ENCODE measurements at places on chromosomes 4 and X.
A peak's percentile ranks its signal among the peaks of the same experiment; 100 is the strongest.

DNA sequence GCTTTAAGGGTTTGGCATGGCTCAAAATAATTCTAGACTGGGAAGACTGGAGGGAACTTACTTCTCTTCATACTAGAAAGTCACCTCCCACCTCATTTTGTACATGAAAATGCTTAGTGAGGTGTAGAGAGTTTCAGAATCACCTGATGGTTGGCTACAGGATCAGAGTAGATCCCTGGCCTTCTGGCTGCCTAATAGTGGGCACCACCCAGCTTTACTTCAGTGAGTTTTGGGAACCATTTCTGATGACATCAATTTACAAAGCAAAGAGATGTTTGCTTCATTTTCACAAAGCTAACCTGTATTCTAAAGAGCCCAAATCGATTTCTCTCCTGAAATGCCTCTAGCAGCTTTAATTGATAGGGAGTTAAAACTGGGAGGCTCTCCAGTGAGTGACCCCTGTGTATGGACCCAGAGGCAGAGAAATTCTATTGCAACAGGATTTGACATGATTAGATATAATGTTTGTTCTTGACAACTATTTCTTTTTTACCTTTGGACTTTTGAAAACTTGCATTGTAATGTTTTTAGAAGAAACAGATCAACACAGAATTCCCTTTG lies 180.5 kb downstream of the PTTG2 start:
- DNase-seq: no peak

GRCh38 chr4:71460371-71460770 lies 121.6 kb downstream of the SLC4A4 start:
- no peak for DNase-seq

DNA sequence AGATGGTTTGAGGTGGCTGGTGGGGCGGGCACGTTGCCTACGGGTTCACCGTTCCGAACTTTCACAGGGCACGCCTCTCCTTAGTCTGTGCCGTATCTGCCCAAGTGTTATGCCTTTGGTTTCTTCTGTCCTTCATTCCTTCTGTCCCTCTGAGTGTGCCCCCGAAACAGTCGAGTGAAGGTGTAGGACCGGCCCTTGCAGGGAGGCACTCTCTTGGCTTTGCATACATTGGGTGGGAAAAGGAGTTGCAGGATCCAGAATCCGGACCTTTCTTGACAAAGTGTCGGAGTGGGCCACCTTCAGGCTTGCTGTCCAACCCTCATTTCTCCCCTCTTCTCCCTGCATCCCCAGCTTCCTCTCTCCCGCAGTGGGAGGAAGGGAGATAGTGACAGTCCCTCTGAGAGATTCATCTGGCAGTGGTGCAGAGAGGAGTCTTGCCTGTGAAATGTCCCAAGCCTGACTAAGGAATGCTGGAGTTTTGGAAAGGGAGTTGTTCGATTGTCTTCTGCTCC lies 569 bp downstream of the ARFIP1 start:
- DNase-seq: no peak

DNA sequence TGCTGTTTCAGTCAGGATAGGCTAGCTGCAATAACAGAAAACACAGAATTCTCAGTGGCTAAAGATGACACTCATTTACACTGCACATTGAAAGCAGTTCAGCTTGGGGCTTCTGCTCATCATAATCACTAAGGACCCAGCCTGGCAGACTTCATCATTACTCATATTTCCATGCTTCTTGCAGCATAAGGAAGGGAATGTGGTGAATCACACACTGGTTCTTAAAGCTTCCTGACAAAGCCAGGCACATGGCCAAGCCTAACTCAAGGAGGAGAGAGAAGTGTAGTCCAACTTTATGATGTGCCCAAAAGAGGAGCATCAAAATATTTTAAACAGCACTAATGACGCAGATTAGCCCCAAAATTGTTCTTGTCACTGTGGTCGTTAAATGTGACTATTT lies 186.5 kb downstream of the BANK1 start:
- no peak for DNase-seq

DNA sequence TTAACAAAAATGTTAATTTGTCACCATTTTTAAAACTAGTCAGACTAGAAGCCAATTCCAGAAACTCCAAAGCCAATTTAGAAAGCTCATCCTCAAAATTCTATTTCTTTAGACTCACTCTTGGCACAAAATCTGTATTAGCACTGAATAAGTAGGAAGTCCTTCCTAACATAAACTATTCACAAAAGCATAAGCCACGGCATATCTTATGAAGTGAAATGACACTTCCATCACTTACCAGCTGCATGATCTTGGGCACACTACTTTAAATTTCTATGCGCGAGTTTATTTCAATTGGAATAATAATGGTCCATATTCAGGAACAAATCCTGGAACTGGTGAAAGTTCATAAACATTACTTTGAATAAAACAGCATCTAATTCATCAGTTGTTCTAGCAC lies 1544.0 kb downstream of the TECRL start:
- no peak for DNase-seq

- DNase-seq: no peak
Observed at GRCh38 chr4:10577018-10577417, 107.5 kb downstream of the CLNK start.

- no peak for DNase-seq
Observed at GRCh38 chr4:184011826-184012380, 106.8 kb downstream of the STOX2 start.

- no peak for DNase-seq
Observed at GRCh38 chr4:5785806-5786680, 75.0 kb downstream of the EVC start.

- DNase-seq: no peak
Observed at GRCh38 chr4:1522606-1523005, 116.4 kb upstream of the NKX1-1 start.

DNA sequence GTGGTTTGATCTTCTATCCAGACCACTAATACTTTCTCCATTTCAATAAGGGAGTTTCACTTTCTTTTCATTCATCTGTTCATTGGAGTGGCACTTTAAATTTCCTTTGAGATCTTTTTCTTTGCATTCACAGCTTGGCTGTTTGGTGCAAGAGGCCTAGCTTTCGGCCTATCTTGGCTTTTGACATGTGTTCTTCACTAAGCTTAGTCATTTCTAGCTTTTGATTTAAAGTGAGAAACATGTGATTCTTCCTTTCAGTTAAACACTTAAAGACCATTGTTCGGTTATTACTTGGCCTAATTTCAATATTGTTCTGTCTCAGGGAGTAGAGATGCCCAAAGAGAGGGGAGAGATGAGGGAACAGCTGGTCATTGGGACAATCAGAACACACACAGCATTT lies 24.3 kb downstream of the CXCL13 start:
- DNase-seq: no peak

- DNase-seq: peak; percentile 3
Observed at GRCh38 chr4:119627267-119628255, 1.0 kb downstream of the PDE5A start.

GRCh38 chr4:127238956-127239475 lies 393.7 kb upstream of the INTU start:
- DNase-seq: no peak

DNA sequence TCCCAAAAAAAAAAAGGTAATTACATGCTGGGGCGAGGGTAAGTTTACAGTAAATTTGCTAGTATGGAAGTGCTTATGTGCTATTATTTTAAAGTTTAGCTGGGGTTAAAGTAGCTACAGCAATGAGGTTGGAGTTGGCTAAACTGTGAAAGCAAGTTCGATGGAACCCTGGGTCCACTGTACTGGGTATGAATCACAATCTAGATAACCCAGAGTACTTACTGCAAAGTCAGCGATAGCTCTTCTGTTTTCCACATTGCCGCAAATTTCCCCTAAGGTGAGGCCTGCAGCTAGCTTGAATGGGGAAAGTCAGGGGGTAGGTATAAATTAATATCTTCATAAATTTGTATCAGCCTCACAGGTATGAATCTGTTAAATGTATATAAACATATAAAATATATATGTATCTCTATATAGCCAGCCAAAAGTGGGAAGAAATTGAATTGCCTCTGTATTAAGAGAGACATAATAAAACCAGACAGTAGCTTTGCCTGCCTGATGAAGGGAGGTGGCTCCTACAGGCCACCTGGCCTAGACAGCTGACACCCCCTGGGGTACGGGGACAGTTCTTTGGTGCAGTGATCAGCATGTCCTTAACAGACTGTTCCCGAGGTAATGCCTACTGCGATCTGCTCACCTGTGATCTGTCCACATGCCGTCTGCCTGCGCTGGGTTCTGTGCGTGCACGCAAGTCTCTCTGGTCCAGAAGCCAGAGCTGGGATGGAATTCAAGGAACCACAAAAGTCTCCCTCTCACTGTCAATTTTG lies 30.6 kb downstream of the CLRN2 start:
- no peak for DNase-seq

GRCh38 chr4:186819342-186820086 lies 95.9 kb upstream of the FAT1 start:
- DNase-seq: peak; percentile 62

DNA sequence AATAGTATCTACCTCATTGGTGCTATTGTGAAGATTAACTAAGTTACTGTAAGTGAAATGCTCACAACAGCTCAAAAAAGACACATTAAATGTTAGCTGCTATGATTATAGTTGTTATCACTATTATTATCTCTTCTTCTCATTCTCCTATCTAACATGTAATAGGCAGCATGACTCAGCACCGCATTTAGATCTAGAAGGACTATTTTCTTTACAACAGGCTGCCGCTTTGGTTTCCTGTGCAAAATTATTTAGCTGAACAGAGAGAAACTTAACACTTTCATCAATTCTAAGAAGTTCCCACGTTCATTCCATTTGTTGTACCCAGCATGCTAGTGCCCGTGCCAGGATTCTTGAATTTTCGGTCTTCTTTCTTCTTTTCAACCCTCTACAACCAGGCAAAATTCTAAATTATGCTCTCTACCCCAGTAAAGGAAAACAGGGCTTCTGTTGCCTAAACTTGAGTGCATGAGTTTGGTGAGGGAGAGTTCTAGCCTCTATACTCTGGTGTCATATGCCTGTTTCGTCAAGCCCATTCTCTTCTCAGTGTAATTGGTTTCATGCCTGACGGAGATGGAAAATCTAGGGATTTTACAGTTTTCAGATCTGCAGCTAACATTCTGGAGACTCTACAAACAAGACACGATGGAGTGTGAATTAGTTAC lies 378.9 kb downstream of the PPP1R2C start:
- DNase-seq: no peak

Measured in NCI-H1694 (cell line).